ENCODE measurements at places on chromosomes 7 and 10.

GRCh38 chr10:1548596-1548995 lies 188.7 kb downstream of the ADARB2 start:
- no peak for DNase-seq

GRCh38 chr7:141739250-141739649 lies 1.1 kb downstream of the SSBP1 start:
- no peak for DNase-seq

DNA sequence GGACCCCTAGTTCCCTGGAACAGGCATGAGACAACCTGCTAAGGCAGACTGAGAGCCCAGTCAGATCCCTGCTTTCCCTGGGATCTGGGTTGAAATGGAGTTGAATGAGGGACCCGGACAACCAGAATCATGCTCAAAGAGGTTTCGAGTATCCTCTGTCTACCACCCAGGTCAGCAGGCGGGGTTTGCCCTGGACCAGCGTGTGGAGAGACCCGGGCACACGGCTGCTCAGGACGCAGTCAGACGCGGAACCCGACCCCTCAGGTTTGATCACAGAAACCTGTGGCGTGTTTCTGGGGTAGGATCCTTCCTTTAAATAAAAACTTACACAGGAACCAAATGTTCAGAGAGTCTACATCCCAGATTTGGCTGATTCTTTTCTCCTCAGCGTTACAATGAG lies 330.6 kb downstream of the PTPRN2 start:
- DNase-seq, result no peak

- DNase-seq, result no peak
Observed at GRCh38 chr10:29621161-29621560, 13.6 kb downstream of the SVIL start.

- no peak for DNase-seq
Observed at GRCh38 chr10:94450782-94451181, 48.4 kb downstream of the TBC1D12 start.

GRCh38 chr7:479948-480499 lies 39.6 kb downstream of the PDGFA start:
- no peak for DNase-seq

DNA sequence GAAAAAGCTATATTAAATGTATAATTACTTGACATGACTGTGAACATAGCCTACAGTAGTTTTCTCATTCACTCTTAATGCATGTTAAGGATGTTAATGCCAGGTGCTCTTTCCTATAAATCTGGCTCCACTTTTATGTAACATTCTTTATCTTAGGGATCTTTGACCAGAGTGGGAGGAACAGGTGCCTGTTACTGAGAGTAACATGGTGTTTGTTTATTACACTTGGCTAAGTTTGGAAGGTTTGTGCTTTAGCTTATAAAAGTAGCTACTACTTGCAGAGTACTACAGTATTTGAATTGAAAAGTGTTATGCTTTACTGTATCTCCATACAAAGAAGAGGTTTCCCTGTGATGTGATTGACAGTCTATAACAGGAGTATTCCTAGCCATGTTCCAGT lies 183.4 kb downstream of the DYNC1I1 start:
- no peak for DNase-seq

DNA sequence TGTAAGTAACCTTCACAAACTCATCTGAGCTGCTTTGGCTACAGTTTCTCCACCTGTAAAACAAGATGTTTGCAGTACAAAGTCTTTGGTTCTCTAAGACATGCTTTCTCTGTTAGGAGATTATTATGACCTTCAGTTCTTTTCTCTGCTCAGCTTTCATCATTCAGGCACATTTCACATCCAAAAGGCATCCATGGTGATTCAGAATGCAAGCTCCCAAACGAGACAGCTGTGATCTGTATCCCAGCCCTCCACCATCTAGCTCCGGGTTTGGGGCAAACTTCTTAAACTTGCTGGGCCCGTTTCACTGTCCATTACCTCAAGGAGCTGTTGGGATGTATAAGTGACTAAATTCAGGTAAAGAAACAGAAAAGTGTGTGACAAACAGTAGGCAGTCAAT lies 95.8 kb upstream of the COL1A2 start:
- DNase-seq, result no peak

- DNase-seq, result no peak
Observed at GRCh38 chr10:125216861-125217260, 56.5 kb upstream of the CTBP2 start.

DNA sequence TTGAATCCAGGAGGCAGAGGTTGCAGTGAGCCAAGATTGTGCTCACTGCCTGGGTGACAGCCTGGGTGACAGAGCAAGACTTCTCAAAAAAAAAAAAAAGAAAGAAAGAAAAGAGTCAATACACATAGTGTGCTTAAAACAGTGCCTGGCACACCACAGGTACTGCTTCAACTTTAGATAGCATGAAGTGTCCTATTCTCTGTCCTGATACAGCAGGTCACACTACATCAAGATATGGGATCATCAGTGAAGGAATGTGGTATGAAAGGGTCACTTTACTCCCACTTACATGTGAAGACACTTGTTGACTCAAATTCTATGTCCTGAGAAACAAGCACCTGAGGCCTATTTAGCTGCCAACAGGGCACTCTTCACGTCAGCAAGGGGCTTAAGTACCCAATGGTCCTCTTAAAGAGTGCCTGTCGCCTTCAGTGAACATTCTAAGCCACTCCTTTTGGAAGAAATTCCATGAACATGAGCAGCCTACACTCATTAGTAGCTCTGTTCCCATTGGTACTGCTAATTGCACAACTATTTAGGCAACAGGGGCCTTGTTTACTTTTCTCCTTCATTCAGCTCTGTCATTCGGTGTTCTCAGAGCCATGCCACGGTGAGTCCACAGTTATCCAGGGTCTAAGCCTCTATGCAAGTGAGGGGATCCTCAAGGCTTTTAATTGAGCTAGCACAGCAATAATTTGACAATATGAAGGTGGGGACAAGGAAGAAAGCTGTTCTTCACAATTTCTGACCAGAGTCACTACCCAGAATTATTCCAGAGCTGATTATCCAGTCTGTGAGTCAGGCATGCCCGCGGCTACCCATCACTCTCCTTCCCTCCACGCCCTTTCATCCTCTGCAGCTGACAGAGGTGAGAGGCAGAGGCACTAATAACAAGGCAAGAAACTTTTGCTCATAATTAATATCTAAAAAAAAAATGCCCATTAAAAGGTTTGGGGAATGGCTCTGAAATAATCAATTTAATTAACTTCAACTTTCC lies 56.6 kb upstream of the PTN start:
- no peak for DNase-seq

GRCh38 chr7:110918949-110919548 lies 171.9 kb upstream of the LRRN3 start:
- no peak for DNase-seq

DNA sequence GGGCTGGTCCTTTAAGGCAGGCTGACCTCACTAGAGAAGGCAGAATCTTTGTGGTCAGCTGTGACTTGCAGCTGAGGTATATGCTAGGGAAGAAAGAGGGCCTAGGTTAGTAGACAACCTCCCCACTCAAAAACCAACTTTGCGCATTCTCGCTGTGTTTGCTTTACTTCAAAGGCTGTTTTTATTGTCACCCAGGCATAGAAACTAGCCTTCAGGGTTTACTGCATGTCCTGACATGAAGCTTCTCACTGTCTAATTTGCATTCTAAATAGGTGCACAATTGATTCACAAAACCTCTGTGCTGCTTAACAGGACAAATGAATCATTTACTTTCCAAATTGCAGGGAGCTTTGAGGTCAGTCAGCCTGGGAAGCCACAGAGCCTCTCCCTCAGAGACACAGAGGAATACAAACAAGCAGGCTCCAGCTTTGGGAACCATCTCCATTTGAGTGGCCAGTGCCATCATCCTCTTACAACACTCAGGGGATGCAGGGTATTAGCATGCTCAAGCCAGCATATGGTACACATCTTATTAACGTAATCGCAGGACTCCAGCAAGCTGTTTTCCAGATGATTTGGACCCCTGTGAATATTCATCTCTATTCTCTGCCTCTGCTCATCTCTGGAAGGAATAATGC lies 596.4 kb upstream of the GHITM start:
- DNase-seq, result no peak

DNA sequence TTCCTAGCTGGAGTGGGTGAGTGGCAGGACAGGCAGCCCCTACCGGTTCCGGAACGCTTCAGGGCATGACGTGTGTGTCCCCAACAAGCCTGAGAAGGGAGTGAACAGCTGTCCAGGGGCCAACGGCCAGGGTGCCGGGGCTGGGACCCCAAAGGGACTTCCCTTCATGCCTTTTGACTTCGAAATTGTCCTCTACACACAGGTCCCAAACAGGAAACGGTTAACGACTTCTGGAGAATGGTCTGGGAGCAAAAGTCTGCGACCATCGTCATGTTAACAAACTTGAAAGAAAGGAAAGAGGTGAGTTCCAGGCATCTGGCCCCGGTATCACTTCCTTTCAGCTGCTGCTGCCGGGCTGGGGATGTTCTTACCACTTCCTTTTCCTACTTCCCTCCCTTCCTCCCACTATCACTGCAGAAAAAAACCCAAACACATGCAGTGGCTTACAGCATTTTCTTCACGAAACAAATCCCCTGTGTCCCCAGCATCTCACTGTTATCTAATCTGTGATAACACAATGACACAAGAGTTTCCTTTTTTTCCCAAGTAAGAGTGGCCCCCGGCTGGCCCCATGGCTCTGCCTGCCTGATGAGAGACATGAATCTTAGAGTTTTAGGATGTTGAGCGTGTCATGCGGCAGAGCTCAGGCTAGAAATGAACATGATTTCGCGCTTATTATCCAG lies 63.2 kb downstream of the MKI67 start:
- no peak for DNase-seq

- no peak for DNase-seq
Observed at GRCh38 chr7:37093257-37093656, 355.4 kb downstream of the ELMO1 start.

- no peak for DNase-seq
Observed at GRCh38 chr7:108415821-108416536, 40.3 kb downstream of the NRCAM start.

DNA sequence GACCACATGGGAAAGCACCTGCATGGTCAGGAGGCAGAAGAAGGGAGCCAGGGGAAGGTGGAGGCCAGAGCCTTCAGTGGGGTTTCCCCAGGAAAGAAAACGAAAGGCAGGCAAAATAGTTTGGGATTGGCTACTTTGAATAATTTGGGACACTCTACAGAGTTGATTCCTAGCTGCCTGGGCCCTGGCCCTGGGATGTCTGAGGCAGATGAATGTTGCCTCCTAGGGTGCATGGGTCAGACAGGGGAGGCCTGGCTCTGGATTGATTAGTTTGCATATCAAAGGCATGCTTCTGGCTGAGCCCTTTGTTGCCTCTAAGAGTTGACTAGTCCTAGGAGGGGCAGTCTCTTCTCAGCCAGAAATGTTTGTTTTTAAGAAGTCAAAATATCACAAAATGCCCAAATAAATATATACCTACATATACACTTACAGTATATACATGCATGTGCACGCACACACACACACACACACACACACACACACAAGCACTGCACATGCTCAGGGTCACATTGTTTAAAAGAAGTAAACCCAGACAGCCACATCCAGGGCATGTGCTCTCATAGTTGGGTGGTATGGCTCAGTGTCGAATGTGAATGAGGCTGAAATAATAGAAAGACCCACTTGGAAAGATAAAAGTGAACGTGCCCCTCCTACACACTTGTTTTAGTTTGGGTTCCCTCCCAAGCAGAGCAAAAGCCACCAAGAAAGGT lies 184.2 kb downstream of the GPAM start:
- no peak for DNase-seq

DNA sequence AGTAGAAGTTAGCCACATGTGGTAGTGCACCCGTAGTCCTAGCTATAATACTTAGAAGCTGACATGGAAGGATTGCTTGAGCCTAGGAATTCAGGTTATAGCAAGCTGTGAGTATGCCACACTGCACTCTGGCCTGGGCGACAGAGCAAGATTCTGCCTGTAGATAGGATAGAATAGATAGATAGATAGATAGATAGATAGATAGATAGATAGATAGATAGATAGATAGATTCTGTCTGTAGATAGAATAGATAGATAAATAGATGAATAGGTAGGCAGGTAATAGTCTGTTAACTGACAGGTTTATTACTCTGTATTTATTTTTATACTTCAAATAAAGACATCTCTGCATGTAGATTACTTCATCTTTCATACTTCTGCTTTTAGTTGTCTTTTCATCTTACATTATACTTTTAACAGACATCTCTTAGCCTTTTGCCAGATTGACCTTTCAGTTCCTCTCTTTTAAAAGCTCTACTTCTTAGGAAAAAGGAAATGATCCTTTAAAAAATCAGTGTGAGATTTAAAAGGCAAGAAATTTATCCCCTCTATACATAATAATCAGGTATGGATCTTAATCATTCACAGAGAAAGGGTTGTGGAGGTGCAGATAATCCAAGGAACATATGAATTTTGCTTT lies 31.8 kb downstream of the CCAR1 start:
- no peak for DNase-seq

DNA sequence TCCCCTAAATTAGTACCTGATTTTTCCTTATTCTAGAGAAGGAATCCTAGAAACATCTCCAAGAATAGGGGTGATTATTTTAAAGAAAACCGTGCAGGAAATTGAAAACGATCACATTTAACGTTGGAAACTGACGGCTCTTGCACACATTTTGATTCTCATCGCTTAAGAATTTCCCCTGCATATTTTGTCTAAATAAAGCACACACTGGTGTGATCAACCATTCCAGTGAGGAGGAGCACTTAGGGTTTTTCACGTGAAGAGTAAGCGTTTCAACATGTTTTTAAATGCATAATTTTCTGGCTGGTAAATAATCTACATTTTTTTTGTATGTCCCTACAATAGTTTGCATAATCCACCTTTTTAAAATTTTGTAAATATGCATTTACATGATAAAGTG lies 229.7 kb upstream of the PFKP start:
- no peak for DNase-seq

DNA sequence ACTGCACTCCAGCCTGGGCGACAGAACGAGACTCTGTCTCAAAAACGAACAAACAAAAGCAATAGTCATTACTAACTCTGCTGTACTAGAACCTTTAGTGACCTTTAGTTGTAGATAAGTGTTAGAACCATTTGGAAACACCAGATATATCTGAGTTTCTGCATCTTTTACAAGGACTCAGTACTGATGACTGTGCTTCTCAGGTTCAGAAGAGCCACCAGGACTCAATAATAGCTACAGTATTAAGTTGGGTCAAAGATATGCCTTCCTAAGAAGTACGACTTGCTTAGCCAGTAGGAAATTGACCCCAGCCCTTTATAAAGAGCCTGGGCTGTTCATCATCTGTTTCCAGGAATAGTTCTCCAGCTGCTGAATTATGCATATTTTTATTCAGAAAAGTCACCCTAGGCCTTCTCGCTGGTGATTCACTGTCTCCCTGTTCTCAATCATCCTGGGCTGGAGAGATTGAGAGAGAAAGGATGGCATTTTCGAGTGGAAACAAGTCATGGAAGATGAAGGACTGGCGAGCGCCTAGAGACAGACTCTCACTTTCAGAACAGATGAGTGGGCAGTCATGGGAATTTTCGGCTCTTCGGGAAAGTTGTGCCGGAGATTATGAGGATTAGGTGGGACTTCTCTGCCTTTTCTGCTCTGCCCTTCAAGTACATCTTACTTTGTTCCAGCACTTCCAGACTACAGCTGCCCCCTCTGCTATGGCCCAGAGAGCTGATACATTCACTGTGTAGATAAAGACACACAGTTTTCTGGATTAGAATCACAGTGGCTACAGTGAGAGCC lies 316.1 kb downstream of the CCDC3 start:
- DNase-seq, result no peak

All from activated T-cell treated with anti-CD3 and anti-CD28 coated beads for 4 hours (primary cell).